ENCODE measurements at places on chromosomes 11 and 22.

- DNase-seq: no peak
These were observed 57.8 kb upstream of the TCF20 start for GRCh38 chr22:42328130-42328783.

DNA sequence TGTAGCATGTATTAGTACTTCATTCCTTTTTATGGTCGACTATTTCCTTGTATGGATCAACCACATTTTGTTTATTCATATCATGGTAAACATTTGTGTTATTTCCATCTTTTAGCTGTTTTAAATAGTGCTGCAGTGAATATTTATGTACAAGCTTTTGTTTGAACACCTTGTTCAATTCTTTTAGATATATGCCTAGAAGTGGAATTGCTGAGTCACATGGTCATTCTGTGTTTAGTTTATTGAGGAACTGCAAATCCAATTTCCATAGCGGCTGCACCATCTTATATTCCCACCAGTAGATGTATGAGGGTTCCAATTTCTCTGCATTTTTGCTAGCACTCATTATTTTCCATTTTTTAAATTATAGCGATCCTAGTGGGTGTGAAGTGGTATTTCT lies 61.5 kb upstream of the GRK2 start:
- DNase-seq: no peak

- no peak for DNase-seq
These were observed 3922.5 kb upstream of the OR11H1 start for GRCh38 chr22:11605468-11605981.

DNA sequence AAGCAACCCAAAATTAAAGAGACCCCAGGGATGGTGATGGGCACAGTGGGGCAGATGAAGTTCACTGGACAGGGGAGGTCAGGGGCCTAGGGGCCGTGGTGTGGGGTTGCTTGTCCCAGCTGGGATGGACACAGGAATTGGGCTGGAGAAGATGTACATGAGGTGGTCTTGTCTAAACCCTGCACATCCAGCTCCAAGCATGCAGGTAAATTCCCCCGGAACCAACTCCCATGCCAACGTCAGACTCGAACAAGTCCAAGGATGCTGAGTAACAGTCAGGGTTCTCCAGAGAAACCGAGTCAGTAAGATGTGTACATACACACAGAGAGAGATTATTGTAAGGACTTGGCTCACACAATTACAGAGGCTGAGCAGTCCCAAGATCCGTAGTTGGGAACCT lies 28.9 kb downstream of the TSPAN32 start:
- DNase-seq: no peak

GRCh38 chr22:25942856-25943411 lies 200.9 kb downstream of the MYO18B start:
- no peak for DNase-seq

- no peak for DNase-seq
These were observed 2.0 kb downstream of the IGHMBP2 start for GRCh38 chr11:68905421-68906360.

- DNase-seq: no peak
These were observed 52.5 kb downstream of the C22orf31 start for GRCh38 chr22:29009148-29009547.

GRCh38 chr11:91773090-91773489 lies 451.5 kb upstream of the FAT3 start:
- DNase-seq: no peak

DNA sequence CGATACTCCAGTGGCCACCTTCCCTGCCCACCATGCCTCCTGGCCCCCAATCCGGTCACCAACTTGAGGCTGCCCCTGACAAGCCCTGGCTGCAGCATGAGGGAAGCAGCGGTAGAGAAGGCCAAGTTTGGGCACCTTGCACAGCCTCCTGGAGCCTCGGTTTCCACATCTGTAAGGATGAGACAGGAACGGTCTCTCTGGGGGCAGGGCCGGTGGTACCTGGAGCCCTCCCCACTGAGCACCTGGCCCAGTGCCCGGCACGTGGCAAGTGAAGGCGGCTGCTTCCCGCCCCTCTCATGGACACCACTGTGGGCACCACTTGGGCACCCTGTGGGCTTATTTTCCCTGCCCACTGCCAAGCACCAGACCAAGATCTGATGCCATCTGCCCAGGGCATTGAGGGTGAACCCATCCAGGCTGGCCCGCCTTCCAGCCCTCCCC lies 77.8 kb downstream of the CDKN1C start:
- DNase-seq: no peak

- DNase-seq: no peak
These were observed 23.1 kb upstream of the COMT start for GRCh38 chr22:19918332-19919106.

DNA sequence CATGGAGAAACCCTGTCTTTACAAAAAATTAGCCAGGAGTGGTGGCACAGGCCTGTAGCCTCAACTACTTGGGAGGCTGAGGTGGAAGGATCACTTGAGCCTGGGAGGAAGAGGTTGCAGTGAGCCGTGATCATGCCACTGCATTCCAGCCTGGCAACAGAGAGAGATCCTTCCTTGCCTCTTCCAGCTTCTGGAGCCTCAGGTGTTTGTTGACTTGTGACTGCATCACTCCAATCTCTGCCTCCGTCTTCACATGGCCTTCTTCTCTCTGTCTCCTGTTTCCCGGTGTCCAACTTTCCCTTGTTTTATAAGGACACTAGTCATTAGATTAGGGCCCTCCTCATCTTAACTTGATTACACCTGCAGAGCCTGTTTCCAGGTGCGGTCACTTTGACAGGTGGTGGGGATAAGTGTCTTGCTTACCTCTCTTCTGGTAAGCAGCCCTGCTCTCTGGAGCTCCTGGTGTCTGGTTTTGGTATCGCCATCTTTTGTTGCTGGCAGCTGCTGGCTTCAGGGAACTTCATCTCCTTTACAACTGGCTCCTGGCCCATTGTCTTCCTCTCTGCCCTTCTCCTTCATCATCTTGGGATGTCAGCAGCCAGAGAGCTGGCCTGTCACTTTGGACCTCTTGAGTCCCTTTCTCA lies 8.2 kb upstream of the USP2 start:
- no peak for DNase-seq

DNA sequence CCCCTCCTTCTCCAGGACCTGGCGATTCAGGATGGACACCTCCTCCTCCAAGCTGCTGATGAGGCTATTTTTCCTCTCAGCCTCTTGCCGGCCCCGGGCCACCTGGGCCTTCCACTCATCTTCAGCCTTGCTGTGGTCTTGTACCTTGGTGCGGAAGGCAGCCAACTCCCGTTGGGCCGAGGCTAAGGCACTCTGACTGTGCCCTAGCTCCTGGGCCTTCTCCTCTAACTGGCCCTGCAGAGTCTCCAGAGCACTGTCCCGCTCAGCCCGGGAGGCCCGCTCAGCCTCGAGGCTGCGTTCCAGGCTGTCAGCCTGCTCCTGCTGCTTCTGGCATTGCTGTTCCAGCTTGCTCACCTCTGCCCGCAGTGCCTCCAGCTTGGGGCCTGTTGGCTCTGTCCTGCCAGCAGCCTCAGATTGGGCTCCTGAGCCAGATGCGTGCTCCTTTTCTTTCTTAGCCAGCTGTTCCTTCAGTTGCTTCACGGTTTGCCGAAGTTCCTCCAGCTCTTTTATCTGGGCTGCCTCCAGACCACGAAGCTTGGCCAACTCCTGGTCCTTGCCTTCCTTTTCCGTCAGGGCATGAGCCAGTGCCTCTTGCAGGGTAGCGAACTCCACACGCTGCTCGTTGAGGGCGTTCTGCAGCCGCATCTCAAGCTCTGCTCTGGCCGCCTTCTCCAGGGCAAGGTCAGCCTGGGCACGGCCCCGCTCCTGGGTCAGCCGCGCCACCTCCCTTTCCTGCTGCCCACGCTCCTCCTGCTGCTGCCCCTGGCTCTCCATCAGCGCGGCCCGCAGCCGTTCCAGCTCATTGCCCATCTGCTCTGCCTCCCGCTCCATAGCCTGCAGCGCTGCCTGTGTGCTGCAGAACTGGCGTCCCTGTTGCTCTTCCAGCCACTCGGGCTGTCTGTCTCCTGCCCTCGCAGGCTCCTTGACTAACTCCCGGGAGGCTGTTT lies 15.3 kb downstream of the IL18BP start:
- DNase-seq: no peak

GRCh38 chr22:42621505-42622002 lies 6.9 kb upstream of the POLDIP3 start:
- DNase-seq: no peak

DNA sequence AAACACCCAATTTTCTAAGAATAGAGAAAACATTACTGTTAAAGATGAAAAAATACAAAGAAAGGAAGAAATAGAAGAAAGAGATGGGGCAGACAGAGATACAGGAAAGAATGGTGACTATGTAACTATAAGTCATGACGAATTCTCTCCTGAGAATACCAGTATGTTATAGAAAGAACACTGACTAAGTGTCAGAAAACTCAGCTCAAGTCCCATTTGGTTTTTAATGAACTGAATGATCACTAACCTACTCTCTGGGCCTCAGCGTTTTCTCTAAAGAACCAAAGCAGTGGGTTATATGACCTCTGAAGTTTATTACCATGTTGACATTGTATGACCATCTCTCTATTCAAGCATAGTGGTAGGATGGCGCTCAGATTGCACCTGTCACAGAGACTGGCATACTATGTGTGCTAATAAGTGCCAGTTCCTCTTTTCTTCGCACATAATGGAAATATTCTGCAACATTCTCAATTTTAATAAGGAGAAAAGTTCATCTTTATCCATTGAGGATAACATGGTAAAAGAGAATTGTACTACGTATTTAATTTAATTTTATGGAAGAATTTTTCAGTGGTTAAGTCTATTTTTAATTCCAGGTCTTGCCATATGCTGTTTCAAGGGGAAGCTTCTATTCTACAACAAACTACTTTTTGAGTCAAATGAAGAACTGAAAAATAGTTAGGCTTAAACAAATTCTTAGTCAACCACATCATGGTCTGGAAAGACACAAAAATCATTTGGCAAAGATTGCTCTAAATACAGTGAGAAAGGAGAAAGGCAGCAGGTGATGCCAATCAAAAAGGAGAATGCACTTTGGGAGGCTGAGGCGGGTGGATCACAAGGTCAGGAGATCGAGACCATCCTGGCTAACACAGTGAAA lies 25.0 kb upstream of the EED start:
- DNase-seq: no peak

GRCh38 chr11:109864834-109865547 lies 228.2 kb upstream of the ZC3H12C start:
- peak; percentile 24 for DNase-seq

DNA sequence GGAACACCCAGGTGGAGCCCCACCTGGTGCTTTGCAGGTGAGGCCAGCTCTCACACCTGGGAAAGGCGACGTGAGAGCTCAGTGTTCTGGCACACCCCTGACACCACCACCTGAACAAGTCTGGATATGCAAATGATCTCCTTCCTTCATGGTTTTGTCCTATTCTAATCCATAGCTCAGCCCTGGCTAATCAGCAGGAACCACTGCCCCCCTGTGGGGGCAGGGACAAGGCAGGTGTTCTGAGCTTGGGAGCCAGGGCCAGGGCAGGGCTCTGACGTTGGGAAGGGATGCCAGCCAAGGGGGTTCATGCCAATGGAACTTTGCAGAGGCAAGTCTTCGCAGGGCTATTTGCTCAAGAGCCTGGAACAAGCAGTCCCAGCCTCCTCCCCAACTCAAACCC lies 144.2 kb downstream of the TRIM29 start:
- DNase-seq: no peak

DNA sequence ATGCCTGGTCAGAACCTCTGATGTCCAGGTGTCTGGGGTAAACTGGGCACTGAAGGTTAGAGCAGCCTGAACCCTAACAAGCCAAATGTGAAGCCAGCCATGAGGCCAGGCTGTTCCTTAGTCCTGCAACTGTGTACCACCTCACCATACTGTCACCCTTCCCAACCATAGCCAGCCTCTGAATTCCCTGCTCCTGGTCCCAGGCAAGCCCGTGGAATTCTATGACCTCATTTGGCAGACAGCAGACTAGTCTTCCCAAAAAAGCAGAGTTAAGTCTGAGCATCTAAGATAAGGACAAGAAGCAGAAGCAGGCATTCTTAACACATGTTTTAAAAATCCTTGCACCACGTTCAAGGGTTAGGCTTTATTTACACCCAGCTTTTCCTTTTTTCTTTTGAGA lies 134.8 kb downstream of the C11orf58 start:
- DNase-seq: no peak

DNA sequence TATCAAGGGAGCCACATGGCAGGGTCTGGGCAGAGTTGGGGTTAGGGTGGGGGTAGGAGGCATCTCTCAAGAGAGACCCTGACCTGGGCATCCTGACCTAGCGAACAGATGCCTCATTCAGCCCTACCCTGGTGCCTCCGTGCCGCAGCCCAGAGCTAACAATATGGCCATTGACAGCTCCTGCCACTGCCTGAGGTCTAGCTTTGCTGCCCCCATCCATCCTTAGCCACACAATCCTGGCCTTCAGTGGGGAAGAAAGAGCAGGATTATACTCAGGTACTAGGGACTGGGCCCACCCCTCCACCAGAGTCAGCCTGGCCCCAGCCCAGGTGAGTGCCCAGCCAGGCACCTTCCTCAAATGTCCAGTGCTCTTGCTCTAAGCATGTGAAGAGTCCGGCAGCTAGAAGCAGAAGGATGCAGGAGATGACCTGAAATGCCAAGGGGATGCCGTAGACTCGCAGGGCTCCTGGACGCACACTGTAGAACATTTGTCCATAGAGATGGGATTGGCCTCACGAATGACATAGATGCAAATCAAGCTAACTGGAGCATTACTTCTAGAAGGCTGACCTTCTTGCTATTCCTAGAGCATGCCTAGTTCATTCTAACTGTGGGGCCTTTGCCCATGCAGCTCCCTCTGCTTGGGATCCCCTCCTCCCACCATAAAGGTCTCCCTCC lies 13.3 kb upstream of the SERPINH1 start:
- DNase-seq: no peak

GRCh38 chr11:30049214-30049613 lies 32.4 kb upstream of the KCNA4 start:
- no peak for DNase-seq

DNA sequence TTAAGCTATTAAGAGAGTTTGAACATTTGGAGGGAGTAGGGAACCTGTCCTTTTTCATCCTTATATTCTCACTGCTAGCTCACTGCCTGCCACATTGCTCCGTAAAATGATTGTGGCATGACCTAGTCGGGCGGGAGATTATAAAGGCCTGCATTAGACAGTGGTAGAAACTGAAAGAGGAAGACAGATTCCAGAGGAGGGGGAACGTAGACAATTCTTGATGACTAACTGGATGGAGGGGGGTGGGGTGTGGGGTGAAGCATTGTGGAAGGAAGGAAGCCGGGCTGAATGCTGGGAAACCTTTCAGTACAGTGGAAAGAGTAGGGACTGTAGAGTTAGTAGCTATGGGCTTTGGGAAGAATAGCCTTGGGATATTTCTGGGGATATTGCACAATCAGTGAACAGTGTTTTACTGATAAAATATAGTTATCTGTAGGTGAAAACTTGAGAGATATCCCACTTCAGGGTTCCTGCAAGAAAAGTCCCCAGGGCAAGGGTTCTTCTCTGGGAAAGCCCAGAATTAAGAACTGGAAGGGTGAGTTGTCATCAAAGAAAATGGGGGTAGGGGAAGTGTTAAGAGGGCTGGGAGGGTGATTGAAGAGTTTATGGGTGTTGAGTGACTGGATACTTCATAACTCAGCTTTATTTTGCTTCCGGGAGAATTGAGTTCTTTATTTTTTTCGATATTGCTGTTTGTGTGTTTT lies 2.1 kb downstream of the MED15 start:
- peak; percentile 73 for DNase-seq
